ENCODE measurements at places on chromosomes 3 and 15. TPM values are rescaled to one million over a fixed set of nuclear protein-coding genes. Genes with fewer than 3 reads are reported as not detected.

- DNase-seq = no peak
Observed at GRCh38 chr3:43379343-43379742, 93.0 kb downstream of the SNRK start.

Gene SIDT1
- total RNA-seq = 4.9 TPM

Gene TM4SF18
- 19.7 TPM for total RNA-seq

DNA sequence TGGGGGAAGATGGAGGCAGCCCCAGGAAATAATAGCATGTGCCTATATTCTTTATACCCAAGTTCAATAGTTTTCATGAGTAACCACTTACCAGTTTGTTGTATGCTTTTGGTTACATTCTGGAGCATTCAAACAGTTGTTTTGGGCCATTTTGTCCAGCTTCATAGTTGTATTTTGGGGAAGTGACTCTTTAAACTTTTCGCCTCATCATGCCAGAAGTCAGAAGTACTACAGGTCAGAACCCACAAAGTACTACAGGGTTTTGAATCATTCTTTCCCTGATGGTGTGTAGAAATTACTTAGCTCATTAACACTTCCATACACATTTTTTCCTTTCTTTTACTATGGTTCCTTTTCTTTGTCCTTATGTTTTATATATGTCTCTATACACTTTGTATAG lies 210.6 kb downstream of the ARPP21 start:
- no peak for DNase-seq

Gene SPATA12
- total RNA-seq = not detected

GRCh38 chr15:77251662-77252061 lies 168.2 kb downstream of the PEAK1 start:
- DNase-seq = no peak

Gene TUSC7
- total RNA-seq = not detected

DNA sequence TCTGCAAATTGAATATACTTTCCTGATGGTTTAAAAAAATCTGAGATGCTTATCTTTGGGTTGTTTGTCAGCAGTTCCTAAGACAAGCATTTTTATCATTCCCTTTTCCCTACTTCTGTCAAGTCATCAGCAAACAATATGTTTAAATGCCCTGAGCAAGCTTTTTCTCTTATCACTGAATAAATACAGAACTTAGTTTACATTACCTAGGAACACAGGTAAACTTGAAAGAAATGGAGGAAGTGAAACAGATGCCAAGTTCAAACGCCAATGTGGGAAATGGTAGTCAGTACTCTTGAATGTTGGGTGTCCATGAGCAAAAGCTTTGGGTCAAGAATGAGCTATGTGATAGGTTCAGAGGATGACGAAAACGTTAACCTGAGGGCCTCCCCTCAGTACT lies 17.2 kb upstream of the TCAIM start:
- no peak for DNase-seq

- DNase-seq = no peak
Observed at GRCh38 chr3:79534727-79535126, 233.1 kb downstream of the ROBO1 start.

- no peak for DNase-seq
Observed at GRCh38 chr15:79002581-79002980, 57.7 kb upstream of the CTSH start.

Gene LTF
- 1,823 TPM for total RNA-seq

DNA sequence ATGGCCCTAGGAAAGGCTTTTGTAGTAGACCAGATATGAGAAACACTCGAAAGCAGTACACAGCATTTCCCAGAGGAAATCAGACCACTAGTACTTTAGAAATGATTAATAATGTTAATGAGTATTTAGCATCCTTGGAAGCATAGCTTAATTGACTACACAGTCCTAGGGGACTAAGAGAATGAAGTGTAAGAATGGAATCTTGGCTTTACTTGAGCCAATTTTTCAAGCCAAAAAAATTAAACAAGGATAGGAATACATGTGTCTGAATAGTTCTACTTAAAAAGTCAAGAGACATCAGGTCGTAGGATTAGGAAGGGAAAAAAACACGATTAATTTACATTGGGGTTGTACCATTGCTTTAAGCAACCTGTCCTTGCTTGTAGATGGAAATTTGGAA lies 38.2 kb downstream of the DPPA2 start:
- no peak for DNase-seq

- no peak for DNase-seq
Observed at GRCh38 chr3:153443961-153444360, 281.9 kb downstream of the RAP2B start.

GRCh38 chr3:157471064-157471463 lies 32.2 kb downstream of the VEPH1 start:
- no peak for DNase-seq

- no peak for DNase-seq
Observed at GRCh38 chr3:58656631-58657030, 9.9 kb downstream of the FAM3D start.

Gene CLDN11
- 2.4 TPM for total RNA-seq

DNA sequence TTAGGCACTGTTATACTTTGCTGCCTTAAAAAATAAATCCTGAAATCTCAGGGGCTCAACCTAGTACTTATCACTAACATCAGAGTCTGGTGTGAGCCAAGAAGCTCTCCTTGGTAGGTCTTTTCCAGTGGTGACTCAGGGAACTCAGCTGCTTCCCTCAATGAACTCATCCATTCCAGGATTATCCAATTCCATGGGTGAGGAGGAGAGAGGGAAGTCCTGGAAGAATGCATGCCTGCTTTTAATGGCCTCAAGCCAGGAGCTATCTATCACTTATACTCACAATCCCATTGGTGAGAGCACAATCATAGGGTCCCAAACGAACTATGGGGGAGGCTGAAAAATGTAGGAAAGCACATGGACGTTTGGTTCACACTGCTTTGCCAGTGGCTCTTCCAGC lies 113.6 kb downstream of the POLR2M start:
- DNase-seq = peak; percentile 23

DNA sequence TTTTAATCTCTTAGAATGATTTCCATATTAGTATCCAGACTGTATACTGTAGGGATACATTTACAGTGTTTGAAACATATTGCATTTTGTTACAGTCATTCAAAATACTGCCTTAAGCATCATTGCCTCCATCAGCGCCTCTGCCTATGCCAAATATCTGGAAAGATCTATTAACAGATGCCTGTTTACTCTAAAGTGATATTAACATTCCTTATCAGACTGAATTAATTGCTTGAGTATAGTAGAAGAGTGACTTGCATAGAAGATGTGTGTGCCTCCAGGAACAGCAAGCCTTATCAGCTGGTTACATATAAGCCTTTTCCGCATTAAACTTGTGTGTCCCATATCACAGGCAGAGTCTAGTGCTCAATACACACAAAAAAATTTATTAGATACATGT lies 379.1 kb downstream of the CADM2 start:
- no peak for DNase-seq

DNA sequence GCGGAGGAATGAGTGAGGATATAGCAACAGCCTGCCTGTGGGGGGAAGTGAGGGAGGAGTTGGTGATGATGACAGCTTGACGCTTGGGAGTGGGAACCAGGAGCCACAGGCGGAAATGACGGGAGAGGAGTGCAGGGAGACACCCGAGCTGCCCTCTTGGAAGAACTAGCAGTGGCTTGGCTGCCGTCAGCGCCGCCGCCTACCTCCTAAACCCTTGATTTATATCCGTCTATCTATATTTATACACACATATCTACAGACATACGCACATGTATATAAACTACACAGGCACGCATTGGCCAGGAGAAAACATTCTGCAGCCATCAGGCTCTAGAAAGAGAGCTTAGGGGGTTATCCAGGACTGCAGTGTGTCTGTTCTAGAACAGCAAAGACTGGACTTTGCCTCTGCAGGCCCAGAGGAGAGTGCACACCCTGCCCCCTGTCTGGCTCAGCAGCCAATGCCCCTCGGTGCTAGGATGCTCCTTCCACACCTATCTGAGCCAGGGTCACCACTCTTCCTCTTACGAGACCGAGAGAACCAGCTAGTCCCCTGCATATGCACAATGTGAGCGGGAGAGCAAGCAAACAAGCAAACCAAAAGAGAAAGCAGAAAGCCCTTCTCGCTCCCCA lies 45.3 kb upstream of the MAGEF1 start:
- peak; percentile 83 for DNase-seq

Gene GP5
- total RNA-seq = 0.22 TPM

GRCh38 chr3:46469680-46470357 lies 5.1 kb upstream of the LTF start:
- DNase-seq = peak; percentile 83

Gene ROPN1B
- not detected for total RNA-seq

- no peak for DNase-seq
Observed at GRCh38 chr15:79516155-79516554, 84.0 kb downstream of the MINAR1 start.

- no peak for DNase-seq
Observed at GRCh38 chr3:131914090-131914691, 120.6 kb downstream of the CPNE4 start.

- no peak for DNase-seq
Observed at GRCh38 chr15:61729646-61730045, 330.6 kb downstream of the VPS13C start.

Gene PRR20G
- not detected for total RNA-seq

GRCh38 chr15:53625260-53625659 lies 134.2 kb downstream of the WDR72 start:
- no peak for DNase-seq
